ENCODE measurements at places on chromosomes 11 and 22.

GRCh38 chr22:22929381-22930221 lies 42.0 kb downstream of the IGLL5 start:
- no peak for DNase-seq

DNA sequence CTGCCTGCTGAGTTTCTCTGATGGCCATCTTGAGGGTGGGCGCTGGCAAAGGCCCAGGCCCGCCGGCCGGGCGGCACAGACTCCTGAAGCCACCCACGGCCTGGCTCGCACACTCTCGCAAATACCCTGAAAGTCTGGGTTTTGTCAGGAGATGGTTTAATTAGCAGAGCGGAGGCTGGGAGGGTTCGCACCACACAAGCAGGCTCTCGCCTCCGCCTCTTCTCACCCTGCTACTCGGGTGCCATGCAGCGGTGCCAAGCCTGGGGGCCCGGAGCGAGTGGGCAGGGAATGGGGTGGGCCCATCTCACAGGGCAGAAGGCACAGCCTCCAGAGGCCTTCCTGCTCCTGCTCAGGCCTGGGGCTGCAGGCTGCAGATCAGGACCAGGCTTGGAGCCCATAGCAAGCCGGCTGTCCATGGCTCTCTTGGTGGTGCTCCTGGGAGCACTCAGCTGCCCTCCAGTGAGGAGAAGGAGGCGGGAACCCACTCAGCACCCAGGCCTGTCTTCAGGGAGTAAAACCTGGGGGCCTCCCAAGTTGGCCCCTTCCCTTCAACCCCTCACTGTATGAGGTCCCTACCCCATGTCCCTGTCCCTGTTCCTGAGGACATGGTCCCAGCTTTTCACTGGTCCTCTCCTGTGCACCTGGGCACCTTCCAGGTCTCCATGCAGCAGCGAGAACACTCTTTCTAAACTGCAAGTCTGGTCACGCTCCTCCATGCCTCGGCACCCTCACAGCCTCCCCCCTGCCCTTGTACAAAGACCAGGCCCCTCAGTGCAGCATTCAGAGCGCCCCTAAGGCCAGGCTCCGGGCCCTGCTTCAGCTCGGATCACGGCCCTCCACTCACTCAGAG lies 62.0 kb downstream of the FLRT1 start:
- no peak for DNase-seq

DNA sequence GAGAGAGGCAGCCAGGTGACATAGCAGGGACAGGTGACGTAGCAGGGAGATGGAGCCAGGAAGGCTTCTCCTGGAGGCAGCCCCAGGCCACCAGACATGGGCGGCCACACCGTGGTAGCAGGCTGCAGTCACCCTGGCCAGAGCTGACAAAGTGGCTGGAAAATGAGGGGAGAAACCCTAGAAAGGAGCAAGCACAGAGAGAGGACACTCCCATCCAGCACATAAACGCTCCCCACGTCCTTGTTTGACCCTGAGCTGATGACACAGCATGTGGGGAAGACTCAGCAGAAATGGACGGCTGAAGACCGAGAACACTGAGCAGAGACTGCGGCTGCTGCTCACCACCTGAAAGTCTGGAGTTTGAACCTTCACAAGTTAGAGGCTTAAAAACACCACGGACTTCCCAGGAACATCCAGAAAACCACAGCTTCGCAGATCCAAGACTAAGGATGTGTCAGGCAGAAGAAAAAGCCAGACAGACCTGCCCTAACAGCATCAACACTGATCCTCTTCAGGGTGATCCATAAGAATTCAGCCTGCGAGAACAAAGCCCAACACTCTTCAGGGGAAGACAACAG lies 28.7 kb downstream of the DRD4 start:
- DNase-seq: no peak

DNA sequence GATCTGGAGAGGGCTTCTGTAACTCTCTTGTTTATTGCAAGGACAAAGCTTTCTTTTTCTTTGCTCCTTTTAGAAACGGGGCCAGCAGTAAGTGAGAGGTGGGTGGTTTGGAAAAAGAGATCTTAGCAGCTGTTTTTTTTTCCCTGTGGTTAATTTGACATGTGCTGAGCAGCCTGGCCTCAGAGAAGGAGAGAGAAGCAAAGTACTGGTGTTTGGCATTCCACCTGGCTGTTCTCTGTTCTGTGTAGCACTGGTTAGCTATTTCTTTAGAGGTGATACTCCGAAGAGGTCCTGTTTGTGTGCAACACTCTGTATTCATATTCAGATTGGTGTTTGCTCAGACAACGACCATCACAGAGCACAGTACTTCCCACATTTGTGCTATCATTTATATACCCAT lies 80.8 kb upstream of the SORL1-AS1 start:
- no peak for DNase-seq

- DNase-seq: no peak
Observed at GRCh38 chr22:23357053-23357452, 176.7 kb downstream of the BCR start.

GRCh38 chr22:50009765-50010675 lies 2.5 kb downstream of the IL17REL start:
- DNase-seq: no peak

Measured in activated CD4-positive, alpha-beta T cell treated with anti-CD3 and anti-CD28 coated beads, Interleukin-2, amount 50 U/mL, for 16 hours (primary cell).